ENCODE measurements at places on chromosomes 1 and 21.

DNA sequence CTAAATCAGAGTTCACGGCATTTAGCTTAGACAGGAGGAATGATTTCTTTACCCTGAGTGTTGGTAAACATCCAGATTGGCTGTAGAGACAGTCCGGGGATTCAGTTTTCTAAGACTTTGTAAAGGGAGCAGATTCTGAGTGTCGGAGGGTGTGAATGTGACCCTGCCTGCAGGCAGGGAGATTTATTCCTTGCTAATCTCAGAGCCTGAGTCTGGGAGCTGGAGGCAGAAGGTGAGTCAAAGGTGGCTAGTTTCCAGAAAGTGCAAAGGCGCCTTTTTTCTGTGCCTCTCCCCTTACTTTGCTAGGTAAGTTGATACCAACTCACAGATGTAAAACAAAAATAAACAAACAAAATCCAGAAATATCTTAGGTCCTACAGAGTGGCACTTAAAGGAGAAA, 11.7 kb downstream of the ATP1B1 start:
- no peak for DNase-seq

DNA sequence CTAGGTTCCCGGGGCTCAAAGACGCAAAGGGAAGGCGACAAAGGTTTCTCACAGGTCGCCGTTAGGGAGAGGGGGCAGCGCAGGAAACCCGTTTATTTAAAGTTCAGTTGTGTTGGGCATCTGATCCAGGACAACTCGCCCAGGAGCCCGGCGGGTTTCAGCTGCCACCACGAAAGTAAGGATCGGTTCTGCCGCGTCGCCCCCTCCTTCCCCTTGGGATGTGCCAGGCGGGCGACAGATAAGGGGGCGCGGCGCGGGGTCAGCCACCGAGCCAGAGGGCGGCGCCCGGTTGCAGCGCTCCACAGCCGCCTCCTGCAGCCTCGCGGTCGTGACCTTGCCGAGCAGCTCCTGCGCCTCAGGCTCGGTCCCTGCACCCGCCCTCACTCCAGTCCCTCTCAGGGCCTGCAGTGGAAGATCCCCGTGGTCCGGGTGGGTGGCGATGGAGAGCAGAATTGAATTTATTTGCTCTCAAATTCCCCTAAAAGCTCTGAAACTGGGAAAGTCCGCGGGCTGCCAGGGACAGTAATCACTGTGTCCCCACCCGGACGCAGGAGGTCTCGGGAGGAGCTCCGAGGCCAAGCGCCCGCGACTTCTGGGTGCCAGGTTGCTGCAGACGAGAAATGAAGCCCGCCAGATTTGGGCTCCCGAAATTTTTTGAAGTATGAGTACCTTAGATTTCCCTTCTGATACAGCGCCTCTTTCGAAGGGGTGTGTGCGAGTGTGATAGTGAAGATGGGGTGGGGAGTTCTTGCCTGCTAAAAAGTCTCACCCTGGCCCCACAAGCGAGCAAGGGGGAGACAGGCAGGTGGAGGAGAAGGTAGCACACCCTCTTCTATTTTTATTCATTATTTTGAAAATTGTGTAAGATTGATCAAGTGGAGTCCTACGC, 28.4 kb upstream of the NFIA start:
- peak; percentile 16 for DNase-seq

DNA sequence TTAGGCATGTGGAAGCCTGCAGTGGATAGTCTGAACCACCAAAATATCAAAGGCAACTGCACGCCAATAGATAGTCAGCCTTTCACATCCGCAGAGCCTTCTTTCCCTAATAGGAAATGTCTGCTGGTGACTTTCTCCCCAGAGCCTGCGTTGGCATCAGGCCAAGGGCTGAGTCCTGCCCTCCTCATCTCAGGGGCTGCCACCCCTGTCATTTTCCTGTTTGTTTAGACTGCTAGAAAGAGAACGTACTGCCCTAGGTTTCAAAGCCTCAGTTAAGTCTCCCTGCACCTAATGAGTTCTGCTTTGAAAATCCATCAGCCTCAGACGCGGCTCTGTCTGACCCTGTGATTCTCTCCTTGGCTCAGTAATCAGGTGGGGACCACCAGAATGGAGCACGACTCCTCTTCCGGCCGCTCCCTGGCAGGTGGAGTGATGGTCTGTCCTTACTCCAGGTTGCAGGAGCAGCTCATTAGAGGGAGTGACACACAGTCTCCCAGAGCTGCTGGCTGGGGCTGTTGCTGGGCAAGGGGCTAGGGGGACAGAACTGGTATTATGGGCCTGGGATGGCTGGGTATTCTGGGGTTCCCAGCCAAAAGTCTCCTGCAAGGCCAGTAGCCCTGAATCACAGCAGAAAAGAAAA, 27.3 kb downstream of the STUM start:
- no peak for DNase-seq

GRCh38 chr1:90357995-90358394, 359.1 kb downstream of the BARHL2 start:
- no peak for DNase-seq

GRCh38 chr1:16721871-16722641, 18.3 kb upstream of the RNU1-4 start:
- no peak for DNase-seq

GRCh38 chr1:2160451-2161300, 33.9 kb downstream of the FAAP20 start:
- DNase-seq, result no peak

- no peak for DNase-seq
Observed at GRCh38 chr1:208273386-208274017, 29.3 kb upstream of the PLXNA2 start.

DNA sequence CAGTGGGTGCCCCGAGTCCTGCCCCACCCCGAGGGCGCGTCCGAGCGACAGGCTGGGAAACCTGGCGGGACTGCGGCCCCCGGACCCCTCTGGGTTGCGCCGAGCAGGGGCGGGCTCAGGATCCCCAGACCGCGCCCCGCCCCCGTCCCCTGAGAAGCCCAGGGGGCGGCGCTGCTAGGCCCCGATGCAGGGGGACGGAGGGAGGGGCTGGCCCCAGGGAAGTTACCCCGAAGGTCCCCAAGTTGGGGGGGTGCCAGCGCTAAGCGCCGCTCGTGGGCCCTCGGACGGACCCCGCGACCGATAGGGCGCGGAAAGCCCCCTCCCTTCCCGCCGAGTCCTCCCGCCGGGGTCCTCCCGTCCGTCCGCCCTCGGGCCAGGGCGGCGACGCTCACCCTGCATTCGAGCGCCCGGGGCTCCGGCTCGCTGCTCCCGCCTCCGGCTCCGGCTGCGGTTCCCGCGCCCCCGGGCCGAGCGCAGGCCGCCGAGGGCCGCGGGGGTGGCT, 414 bp downstream of the GPR153 start:
- DNase-seq, result no peak

DNA sequence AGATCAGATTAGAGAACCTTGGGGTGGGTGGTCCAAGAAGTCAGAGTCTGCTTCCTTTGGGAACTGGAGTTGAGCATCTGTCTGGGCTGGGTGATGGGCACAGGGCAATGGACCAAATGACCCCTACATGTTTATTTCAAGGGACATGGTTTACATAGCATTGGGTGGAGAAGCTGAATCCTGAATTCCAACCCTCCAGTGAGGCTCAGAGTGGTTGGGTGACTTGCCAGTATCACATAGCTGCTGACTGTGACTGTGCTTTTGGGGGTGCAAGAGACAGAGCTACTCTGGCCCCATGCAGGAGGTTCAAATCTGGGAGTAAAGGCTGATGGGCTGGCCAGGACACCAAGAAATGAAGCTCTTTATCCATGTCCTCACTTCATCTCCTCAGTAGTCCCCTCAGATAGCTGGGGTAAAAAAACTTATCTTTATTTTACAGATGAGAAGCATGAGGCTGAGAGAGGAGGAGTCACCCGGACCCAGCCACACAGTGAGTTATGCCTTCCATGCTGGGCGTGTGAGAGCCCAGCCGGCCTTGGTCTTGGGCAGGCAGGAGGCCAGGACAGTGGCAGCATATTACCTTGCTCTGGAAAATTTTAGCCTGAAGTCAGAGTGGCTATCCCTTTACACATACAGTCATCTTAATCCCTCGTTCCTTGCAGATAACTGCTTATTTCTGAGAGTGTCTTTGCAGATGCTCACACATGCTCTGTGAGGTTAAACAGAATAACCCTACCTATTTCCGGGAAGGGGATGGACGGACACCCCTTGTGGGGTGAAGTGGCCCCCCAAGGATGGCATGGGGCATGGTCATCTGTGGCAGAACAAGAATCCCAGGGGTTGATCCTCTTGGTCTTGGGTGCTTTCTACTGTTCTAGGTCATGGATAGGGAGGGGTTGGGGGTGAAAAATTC, 2.8 kb upstream of the SERINC2 start:
- DNase-seq, result no peak

DNA sequence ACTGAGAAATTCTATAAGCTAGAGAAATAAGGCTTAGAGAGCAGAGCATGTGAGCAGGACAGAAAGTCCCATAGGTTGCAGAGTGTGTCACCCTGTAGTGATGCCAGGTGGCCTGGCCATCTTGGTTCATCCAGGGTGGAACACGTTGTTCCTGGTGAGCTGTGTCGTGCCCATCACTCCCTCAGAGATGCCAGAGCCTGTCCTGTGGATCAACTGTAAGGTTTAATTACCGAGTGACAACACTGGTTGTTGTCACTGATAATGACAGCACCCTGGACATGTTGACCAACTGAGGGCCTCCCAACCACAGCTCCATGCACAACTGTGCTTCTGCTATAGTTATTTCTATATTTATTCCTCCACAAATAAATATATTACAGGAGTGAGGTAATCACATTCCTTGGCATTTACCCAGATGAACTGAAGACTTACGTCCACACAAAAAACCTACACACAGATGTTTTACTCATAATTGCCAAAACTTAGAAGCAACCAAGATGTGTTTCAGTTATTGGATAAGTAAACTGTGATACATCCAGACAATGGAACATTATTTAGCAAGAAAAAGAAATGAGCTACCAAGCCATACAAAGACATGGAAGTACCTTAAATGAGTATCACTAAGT, 6.2 kb downstream of the C1orf198 start:
- no peak for DNase-seq

- no peak for DNase-seq
Observed at GRCh38 chr1:111466480-111466879, 7.3 kb upstream of the C1orf162 start.

DNA sequence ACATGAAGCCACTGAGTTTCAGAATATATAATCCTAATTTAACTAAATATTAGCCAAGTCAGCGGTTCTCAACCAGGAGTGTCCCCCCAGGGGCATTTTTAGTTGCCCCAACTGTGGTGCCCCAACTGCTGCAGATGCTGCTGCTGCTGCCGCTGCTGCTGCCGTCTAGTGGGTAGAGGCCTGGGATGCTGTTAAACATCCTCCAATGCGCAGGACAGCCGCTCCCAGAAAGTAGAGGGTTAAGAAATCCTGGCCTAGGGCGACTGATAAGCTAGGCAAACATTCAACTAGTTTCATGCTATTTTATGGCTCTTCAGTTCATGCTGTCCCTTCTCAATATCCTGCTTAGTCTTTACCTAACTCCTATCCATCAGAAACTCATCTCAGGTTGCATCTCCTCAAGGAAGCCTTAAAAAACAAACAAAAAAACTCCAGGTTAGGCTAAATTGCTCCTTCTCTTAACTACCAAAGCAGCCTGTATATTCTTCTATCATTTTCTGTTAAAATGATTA, 9.9 kb upstream of the DCAF6 start:
- no peak for DNase-seq

DNA sequence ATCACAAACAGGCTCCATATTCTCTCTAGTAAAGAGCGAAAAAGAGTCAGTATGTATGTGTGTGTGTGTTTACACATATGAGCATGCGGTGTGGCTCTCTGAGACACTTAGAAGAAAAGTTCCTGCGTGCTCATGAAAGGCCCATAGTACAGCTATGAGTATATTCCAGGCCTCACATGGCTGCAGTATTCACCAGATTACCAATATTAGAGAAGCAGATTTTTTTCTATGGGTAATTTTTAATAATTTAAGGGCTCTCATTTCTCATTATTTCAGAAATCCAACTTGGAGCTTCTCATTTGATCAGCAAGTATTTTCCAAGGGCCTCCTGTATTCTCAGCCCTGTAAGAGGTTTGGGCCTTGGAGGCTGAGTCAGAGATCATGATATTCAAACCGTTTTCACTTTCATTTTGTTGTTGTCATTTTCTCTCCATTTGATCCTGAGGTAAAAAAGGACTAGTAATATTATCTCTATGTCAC, 232.9 kb upstream of the SGIP1 start:
- no peak for DNase-seq

DNA sequence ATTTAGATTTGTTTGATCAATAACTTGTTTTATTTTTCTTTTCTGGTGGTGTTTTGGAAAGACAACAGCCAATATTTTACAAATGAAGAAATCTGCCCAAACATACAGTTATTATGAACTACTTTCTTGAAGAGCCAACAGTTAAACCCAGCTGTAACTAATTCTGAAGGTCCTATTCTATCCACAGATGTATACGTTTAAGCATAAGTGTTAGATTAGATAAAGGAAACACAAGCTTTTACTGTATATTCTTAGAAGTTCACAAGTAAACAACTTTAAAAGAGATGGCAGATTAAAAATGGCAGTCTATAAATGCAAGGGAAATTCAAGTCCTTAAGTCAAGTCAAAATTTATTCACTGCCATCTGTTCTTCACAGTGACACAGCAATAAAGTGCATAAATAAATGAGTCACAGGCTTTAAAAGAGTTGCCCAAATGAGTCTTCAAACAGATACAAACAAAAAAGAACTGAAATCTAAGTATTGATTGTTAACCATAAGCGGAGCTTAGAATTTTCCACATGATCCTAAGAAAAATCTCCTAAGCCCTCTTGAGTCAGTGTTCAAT, 49.9 kb upstream of the KCNH1 start:
- no peak for DNase-seq

DNA sequence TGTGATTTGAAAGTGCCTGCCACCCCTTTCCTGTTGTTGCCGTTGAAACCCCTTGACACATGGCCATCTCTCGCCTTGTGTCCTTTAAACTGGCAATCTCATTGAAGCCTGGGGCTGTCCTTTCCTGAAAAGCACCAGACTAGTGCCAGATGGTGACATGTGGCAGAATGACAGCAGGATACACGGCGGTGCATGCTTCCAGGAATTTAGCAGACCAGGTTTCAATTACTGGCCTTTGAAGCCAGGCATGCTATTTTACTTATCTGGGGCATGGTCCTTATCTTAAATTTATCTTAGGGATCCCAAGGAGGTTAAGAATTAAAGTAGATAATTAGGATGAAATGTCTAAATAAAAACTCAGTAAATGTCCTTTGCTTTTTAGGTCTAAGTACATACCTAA, 15.2 kb downstream of the PLPPR4 start:
- DNase-seq, result no peak

DNA sequence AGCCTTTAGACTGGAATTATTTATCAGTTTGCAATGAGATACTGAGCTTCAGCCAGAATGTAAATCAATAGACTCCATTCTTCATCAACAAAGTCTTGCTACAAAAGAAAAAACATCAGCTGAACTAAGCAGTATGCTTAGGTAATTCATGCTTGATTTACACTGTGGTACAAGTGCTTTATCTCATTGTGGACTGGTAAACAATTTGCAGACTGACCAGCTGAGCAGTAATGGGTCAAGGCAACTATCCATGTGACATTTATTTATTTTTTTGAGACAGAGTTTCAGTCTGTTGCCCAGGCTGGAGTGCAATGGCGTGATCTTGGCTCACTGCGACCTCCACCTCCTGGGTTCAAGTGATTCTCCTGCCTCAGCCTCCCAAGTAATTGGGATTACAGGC, 39.8 kb upstream of the SYT2 start:
- no peak for DNase-seq

GRCh38 chr1:162025541-162025940, 1.9 kb upstream of the OLFML2B start:
- no peak for DNase-seq
